CD4-positive, alpha-beta T cell treated with Interleukin-6 at 100 ng/mL for 8 hours (primary cell): ENCODE measurements at places on chromosomes 2 and 18.

DNA sequence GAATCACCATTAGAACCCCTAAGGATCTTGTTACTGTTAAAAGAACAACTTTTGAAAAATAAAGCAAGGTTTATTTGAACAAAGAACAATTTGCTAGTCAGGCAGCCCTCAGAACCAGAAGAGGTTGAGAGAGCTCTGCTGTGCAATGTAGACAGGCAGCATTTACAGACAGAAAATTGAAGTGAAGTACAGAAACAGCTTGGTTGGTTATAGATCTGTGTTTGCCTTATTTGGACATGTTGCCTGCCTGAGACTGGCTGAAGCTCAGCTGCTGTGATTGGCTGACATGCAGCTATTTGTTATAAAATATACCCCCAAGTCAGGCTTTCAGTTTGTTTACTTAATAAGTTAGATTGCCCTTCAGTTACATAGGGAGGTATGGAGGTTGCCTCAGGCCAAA, 12.5 kb downstream of the MSTN start:
- no peak for DNase-seq

DNA sequence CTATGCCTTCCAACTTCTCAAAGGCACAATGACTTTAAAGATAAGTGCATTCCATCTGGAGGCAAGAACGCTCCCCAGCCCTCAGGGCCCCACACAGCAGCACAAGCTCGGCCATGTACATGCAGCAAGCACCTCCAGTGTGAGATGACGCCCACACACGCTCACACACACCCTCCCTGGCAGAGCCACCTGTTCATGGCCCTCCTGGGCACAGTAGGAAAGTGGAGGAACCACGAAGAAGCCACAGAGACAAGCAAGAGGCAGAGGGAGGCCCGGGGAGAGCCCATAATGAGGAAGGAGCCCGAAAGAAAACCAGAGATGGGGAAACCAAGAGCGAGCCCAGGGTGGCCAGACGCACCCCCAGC, 21.7 kb downstream of the BIN1 start:
- DNase-seq, result no peak

DNA sequence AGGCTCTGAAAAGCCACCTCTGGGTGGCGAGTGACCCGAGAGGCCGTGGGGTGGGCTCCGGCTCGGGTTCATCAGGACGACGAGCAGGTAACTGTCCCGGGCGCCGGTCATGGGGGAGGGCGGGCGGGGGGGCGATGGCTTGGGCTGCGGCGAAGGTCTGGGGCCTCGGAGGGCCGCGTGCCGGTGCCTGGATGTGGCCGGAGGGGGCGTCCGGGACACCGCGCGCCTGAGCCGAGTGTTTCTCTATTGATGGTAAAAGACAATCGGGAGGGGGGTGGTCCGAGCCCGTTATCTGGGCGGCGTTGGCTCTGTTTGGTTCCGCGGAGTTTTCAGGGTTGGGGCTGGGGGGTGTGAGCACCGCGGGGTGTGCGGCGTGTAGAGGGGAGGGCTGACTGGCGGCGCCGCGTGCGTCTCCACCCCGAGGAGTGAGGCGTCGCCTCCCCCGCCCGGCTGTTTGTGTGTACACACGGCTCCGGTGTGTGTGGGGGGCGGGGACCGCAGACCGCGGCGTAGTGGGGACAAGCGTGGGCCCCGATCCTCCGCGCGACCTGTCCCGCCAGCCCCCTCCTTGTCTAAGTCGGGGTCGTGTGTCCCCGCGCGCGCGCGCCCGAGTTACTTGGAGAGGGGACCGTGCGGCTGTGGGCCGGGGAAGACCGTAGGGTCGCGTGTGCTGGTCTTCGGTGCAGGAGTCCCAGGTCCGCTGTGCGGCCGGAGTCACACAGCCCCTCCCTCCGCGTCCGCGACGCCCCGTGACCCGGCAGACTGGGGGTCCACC, 1.6 kb downstream of the CTIF start:
- DNase-seq, result peak; percentile 14

DNA sequence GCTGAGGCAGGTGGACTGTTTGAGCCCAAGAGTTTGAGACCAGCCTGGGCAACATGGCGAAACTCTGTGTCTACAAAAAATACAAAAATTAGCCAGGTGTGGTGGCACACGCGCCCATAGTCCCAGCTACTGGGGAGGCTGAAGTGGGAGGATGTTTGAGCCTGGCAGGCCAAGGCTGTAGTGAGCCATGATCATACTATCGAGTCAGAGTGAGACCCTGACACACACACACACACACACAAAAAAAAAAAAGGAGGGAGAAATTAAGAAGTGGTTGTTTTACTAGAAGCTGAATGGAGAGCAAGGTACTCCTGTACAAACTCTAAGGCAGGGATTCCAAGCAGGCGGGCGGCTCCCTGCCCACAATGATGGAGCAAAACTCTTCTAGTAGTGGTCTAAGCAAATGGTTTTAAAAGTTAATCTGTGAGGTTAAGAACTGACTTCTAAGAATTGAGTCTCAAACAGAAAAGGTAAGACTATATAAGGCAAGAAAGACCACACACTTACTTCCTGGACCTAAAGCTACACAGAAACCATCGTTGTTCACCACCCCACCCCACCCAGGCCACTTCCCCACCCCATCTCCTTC, 2.6 kb downstream of the ANKRD44 start:
- DNase-seq, result peak; percentile 43

- no peak for DNase-seq
These were observed 199.5 kb upstream of the DDX18 start for GRCh38 chr2:117614823-117615534.

DNA sequence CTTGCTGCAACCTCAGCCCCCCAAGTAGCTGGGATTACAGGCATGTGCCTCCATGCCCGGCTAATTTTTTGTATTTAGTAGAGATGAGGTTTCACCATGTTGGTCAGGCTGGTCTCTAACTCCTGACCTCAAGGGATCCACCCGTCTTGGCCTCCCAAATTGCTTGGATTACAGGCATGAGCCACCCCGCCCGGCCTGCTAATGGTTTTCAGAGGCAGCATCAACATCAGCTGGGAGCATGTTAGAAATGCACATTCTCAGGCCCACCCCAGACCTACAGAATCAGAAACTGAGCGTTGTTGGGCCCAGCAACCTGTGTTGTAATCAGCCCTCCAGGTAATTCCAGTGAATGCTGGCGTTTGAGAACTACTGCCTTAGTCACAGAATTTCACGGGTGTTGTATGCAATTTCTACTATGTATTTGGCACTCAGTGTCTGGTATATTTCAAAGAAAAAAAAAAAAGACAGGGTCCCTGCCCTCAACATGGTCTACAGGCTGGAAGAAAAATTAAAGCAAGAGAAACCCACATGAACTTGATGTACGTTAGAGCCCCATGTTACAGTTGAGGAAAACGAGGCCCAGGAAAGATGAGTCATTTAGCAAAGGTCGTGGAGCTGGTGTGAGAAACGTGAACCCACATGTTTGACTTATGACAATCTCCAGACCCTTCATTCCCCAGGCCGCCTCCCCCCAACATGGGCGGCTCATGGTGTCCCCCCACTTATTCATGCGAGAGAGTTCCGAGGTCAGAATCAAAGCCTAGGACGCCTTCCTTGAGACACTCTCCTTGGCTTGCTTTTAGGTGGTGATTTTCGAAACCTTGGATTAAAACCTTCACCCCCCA, 35.3 kb downstream of the SH3BP4 start:
- no peak for DNase-seq

- DNase-seq, result no peak
These were observed 3.6 kb upstream of the PROM2 start for GRCh38 chr2:95270541-95271081.

DNA sequence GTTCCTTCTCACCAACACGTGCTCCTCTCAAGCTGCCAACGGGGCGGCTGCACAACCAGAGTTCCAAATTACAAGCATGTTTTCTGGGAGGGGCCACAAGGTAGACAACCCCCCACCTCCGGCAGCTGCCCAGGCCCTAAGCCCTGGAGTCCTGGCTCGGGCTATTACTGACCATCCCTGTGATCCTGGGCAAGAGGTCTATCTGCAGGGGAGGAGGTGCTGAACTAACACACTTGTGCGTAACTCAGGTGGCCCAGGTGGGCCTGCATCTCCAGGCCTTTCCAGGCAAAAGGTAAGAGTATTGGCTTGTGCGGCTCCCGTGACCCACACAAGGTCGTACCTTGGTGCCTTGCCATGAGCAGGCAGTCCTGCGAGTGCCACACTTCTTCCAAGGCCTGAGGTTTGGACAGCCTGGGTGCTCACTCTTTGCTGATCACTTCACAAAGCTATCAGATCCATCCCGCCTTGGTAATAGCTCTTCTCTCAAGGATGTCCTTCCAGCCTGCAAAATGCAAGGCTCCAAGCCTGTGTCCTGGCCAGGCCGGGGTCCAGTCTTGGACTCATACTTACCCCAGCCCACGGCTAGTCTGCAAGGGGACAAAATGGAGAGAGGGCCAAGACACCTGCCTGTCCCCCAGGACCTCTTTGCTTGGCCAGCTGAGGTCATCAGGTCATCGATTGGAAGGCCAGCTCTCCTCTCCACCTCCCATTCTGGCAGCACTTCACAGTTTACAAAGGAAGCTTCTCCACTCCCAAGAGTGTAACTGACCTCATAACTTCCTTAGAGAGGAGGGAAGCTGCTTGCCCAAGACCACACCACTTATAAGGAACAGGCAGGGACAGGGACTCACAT, 33.9 kb downstream of the ADRA2B start:
- DNase-seq, result no peak

GRCh38 chr2:181070119-181070835, 89.9 kb downstream of the UBE2E3 start:
- DNase-seq, result no peak

GRCh38 chr2:64063924-64064331, 44.7 kb upstream of the VPS54 start:
- DNase-seq, result no peak

DNA sequence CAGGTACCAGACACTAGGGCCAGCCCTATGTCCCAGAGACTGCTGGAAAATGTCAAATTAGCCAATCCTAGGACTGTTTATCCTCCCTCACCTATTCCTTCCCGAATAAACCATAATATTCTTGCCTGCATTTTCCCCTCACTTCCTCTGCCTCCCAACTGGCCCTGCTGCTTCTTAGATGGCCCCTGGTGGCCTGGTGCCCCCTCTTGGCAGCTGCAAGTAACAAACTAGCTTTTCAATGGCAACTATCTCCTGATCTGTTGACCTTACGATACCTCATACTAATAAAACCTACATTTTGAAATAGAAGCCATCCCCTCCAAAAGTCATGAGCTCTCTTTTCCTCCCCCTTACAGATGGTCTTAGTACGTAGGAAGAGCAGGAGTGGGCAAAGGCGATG, 132.0 kb downstream of the ALPK2 start:
- no peak for DNase-seq

DNA sequence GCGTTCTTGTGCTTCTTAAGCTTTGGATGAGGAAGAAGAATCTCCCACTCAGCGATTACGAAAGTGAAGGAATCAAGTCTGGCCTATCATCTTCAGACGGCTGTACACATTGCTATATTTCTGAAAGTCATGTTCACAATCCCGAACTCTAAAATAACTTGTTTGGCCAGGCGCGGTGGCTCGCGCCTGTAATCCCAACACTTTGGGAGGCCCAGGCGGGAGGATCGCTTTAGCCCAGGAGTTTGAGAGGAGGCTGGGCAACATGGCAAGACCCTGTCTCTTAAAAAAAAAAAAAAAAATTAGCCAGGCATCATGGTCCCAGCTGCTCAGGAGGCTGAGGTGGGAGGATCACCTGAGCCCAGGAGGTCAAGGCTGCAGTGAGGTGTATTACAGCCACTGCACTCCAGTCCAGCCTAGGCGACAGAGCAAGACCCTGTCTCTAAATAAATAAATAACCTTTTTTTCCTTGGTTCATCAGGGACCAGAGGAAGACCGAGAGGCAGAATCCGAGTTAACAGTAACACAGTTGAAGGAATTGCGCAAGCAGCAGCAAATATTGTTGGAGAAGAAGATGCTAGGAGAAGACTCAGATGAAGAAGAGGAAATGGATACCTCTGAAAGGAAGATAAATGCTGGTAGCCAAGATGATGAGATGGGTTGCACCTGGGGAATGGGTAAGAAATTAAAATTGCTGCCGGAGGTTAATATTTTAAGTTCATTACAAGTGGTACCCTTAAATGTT, 1.1 kb downstream of the SLC4A1AP start:
- DNase-seq, result no peak

GRCh38 chr2:43265001-43265400, 38.6 kb upstream of the ZFP36L2 start:
- DNase-seq, result no peak

GRCh38 chr2:178513876-178514275, 33.6 kb downstream of the PLEKHA3 start:
- DNase-seq, result no peak

- no peak for DNase-seq
These were observed 329.1 kb upstream of the GULP1 start for GRCh38 chr2:187962538-187962937.
